Activated T-cell treated with anti-CD3 and anti-CD28 coated beads, Interleukin-2, amount 50 U/mL, for 24 hours (primary cell): ENCODE measurements at places on chromosomes 4 and X.

DNA sequence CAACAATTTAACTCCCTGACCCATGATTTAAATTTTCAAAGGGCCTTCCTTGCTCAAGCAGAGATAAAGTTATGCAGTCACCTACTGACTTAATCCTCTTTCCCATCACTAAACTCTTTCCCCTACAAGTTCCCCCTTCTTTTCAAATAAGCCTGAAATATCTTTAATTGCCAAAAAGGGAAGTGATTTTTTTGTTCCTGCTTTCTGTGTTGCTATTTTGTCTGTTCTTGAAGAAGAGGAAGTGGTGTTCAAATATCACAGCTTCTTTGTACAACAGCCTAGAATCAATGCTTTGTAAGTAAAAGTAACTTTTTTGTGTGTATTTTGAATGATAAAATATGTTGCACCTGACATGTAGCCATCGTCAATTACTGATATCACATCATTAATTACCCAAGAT, 595.9 kb downstream of the CENPC start:
- no peak for DNase-seq

GRCh38 chr4:75708218-75708691, 16.1 kb upstream of the USO1 start:
- no peak for DNase-seq

DNA sequence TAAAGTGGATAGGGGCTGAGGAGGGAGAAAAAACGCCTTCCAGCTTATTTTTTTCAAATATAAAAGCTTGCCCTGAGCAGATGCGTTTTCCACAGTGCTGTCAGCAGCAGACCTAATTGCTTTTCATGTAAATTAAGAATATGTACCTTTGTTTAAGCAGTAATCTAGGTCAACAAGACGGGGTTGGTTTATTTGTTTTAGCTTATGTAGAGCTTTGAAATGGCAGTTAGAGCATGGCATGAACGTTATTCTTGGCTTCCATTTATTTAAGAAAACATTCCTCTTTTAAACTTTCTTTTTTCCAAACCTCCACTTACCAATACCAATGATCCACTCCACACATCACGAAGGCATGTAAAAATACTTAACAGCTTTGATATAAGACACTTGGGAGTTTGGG, 220.3 kb upstream of the TENM3 start:
- DNase-seq = no peak

DNA sequence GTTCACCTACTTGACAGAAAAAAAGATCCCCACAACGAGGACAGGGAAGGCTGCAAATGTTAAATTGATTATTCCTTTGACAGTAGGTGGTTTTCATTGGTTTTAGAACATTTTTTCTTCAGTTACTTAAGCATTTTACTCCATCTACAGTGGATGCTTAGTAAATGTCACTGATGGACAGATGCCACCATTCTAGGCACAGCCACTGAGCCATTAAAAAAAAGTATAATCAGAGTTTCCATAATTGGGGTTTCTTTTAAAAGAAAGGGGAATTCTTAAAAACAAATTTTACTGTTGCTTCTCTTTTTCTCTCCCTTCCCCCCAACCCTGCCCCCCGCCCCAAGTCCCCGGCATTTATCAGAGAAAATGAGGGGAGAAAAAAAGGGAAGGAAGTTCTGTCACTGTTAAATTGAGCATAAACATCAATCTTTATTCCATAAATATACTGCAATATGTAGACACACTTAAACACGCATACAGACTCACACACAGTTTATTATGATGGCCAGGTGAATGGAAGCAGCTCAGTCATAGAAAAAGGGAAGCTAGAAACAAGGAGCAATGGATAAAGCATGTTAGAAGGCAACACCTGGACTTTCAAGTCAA, 79.7 kb upstream of the PRPS2 start:
- no peak for DNase-seq

GRCh38 chr4:151518359-151518758, 109.4 kb downstream of the FHIP1A start:
- no peak for DNase-seq

GRCh38 chrX:49117581-49117980, 6.0 kb downstream of the GPKOW start:
- DNase-seq = no peak
